ENCODE measurements at places on chromosomes 5 and 9.

DNA sequence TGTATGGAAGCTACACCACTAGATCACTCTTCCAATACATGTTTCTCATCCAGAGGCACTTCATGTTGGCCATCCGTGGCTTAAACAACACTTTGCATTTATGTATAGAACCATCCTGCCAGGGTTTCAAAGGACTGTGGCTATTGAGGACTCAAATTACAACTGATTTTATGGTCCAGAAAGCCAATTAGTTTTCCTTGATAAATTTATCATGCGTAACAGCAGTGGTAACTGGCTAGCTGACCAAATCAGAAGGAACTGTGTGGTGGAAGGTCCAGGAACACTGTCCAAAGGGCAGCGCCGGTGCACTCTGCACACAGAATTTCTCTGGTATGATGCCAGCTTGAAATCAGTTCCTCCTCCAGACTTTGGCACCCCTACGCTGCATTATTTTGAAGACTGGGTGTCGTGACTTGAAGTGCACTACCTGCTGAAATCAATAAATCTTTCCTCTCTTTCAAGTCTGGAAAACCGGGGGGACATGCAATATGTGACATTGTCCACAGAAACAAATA lies 69.3 kb upstream of the TMEM252 start:
- no peak for DNase-seq

DNA sequence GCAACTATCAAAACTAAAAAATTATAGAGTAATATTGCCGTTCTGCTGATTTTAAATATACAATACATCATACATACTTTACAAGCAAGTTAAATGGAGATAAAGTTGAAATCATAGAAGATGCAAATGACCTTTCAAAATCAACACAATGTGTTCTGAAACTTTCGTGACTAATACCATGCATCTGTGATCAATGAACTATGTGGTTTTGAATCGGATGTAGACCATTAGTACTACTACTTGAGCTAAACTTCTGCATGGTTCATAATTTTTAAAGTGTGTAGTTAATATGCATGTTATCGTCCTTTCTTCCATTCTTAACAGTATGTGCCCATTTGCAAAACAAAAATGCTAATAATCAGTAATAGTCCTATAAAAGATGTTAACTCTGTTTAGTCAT lies 11.3 kb upstream of the PHF2 start:
- no peak for DNase-seq

DNA sequence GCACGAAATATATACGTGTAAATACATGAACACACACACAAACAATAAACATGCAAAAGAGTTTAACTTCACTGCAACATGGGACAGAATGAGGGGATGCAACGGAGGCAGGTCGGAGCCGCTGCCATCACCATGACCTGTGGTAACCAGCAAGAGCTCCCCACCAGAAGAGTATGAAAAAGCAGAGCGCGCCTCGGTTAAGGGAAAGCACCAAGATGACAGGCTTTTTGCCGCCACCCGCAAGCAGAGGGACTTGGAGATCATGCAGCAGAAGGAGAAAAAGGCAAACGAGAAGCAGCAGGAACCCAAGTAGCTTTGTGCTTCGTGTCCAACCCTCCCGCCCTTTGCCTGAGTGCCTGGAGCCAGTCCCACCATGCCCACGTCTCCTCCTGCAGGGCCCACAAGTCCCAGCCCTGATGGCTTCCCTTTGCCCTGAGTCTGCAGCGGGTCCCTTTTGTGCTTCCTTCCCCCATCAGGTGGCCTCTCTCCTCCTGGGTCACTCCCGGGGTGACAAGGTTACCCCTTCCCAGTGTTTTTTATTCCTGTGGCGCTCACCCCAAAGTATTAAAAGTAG lies 13.8 kb downstream of the WHRN start:
- no peak for DNase-seq

GRCh38 chr9:121277518-121278295 lies 9.7 kb downstream of the GSN start:
- DNase-seq = no peak

GRCh38 chr5:5473226-5473625 lies 50.7 kb downstream of the ICE1 start:
- DNase-seq = no peak
